Activated CD4-positive, alpha-beta T cell treated with anti-CD3 and anti-CD28 coated beads for 1 hour (primary cell): ENCODE measurements at places on chromosomes 7 and 10.

DNA sequence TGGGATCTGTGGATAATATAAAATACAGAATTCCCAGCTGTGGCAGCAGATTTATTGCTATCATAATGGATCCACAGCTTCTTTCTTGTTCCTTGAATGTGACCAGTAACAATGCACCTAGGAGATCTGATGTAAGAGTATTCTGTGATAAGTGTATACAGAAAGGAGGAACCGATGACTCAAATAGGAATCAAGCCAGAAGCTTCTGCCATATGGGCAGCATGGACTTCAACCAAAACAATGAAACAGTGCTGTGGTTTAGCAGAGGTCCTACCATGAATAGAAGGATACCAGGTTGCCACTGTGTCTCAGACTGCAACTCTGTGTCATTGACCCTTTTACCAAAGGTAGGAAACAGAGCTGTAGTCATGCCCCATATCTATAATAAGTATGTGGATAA lies 81.8 kb downstream of the PTPRZ1 start:
- DNase-seq, result no peak

DNA sequence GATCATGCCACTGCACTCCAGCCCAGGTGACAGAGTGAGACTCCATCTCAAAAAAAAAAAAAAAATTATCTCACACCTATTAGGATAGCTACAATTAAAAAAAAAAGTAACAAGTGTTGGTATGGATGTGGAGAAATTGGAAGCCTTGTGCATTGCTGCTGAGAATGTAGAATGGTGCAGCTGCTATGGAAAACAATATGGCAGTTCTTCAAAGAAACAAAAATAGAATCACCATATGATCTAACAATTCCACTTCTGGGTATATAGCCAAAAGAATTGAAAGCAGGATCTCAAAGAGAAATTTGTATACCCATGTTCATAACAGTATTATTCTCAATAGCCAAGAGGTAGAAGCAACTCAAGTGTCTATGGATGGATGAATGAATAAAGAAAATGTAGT lies 143.6 kb upstream of the PRR15 start:
- no peak for DNase-seq

DNA sequence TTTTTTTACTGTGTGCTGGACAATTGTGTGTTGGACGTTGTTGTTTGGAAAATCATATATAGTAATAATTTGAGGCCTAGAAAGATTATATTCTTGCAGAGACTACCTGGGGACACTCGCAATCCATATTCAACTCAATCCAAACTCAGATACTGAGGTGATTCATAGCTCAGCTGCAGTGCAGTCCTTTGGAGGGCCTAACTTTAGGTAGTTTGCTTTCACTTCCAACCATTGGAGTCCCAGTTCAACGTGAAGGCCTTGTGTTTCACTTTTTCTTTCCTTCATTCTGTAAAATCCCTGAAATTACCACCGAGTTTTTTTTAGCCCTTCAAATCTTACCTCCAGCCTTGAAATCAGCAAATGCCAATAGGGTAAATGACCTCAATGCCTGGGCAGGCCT lies 32.3 kb downstream of the ATRNL1 start:
- no peak for DNase-seq

GRCh38 chr10:127318396-127318795 lies 122.0 kb upstream of the INSYN2A start:
- DNase-seq, result no peak

DNA sequence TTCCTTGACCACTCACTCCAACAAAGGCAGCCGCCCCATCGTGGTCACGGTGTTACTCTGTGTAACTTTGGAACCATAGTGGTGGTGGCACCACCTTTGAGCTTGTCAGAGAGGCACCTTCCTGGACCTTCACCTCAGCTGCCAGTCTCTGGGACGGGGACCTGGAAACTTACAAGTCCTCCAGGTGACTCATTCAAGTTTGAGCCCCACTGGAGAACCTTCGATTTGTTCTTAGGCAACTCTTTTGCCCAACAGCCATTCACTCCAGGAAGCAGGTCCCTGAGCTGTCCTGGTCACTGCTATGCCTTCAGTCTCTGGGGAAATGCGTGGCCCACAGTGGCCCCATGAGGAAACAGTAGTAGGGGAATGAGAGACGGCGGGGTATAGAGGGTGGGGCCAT lies 17.2 kb downstream of the STX1A start:
- DNase-seq, result no peak

DNA sequence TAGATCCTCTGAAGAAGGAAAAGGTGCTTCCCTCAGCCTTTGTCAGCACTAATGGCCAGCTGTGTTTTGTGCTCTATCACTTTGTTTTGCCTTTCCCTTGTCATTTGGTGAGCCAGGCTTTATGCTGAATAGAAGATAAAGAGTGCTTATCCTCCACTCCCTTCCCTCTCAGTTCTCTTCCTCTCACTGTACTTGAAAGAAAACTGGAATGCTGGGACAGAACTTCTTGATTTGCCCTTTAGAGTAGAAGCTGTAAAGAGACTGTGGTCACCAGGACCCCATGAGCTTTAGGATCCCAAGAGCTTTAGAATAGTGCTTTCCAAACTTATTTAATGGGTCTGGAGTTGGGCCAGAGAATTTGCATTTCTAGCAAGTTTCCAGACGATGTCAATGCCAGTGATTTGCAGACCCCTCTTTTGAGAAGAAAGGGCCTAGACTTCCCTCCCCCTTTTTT lies 81.4 kb downstream of the LRRC4 start:
- no peak for DNase-seq

DNA sequence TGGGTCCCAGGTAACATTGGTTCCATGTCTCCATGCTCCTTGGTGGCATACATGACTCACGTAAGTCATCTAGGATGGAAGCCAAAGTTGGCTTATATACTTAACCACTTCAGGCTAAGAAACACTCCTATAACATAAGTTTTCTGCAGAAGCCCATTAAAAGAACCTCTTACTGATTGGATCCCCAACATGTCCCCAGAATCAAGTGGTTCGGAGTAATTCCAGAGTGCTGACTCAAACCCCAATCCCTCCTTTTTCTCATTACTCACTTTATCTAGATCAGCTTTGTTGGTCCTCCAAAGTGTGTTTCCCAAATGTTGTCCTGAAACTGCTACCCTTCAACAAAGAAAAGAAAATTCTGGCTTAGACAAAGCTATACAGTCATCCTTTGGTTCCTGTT lies 10.1 kb upstream of the ATOH7 start:
- DNase-seq, result no peak

DNA sequence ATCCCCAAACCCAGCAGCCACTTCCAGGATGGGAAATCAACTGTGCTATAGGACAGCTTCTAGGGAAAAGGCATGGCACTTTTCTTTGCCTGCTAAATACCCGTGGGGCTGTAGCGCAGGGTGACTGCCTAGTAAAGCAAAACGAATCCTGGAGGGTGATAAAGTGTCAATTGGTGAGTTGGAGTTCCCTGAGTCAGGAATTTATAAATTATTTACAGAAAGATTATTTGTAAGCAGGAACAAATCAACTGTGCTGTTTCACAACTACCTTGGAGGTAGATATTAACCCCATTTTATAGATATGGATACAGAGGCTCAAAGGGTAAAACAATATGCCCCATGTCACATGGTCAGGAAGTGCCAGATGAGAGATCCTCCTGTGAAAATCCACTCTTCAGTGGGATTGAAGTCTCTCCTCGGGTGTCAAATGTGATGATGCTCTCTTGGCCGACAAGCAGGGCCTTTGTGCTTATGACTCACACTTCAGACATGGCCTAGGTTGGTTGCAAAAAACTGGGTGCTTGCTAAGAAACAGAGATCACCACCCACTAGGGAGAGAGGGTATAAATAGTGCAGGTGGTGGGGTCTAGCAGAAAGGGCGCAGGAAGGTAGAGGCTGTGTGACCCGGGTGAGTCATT lies 383.2 kb upstream of the ZMIZ1 start:
- no peak for DNase-seq

DNA sequence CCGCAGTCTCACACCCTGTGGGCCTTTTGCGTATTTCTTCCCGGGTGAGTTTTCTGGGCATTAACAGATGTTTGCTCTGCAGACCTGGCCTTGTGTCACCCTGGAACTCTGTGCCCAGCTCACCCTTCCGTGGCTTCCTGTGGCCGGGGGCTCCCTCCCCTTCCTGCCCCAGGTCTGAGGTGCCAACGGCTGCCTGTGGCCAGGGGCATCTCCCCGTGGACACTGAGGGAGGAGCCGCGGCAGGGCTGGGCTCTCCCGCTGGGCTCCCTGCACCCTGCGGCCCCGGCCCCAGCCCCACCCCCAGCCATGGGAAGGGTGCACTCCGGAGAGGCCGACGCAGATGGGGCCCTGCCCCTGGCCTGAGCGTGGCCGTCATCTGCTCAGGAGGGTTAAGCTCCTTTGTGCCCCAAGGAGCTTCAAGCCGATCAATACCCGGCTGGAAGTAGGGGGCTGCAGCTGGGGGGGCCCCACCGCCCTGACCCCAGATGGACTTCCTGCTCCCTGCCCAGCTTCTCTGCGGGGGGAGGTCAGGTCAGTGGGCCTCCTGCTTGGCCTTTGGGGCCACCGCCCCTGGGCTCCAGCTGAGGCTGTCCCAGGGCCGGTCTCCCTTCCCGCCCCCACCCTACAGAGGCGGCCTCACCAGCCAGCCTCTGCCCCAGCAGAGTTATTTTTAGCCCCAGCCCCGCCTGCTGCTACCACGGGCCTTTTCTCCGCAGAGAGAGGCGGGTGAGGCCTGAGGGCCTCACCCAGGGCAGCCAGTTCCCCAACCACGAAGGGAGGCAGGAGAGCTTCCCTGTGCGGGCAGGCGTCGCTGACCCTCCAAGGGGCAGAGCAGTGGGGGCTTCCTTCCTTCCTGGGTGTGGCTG lies 24.2 kb downstream of the PWWP2B start:
- no peak for DNase-seq

DNA sequence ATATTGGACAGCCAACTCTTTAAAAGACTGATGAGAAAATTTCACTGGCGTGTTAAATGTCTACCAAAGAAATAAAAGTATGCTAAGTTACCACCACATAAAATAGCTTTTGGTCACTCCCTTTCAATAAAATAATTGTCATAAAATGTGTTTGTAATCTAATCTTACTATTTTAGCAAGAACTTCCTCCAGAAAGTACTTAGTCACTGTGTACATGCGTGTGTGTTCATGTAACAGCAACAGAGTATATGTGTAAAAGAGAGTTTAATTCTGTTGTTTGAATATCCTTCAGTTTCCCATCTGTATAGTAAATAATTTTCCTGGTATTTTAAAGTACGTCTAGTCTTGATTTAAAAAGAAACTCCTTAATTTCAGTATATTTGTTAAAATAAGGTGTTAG lies 35.0 kb upstream of the WASL start:
- no peak for DNase-seq

- DNase-seq, result no peak
Observed at GRCh38 chr7:70033226-70033625, 435.0 kb downstream of the AUTS2 start.

GRCh38 chr7:138325434-138325833 lies 134.6 kb upstream of the TRIM24 start:
- DNase-seq, result no peak

- no peak for DNase-seq
Observed at GRCh38 chr10:117666166-117666565, 123.6 kb downstream of the EMX2 start.

GRCh38 chr10:129969911-129970464 lies 5.9 kb upstream of the EBF3 start:
- no peak for DNase-seq

GRCh38 chr10:58755677-58756076 lies 243.0 kb downstream of the BICC1 start:
- no peak for DNase-seq
